ENCODE measurements at places on chromosomes 11 and 22.

DNA sequence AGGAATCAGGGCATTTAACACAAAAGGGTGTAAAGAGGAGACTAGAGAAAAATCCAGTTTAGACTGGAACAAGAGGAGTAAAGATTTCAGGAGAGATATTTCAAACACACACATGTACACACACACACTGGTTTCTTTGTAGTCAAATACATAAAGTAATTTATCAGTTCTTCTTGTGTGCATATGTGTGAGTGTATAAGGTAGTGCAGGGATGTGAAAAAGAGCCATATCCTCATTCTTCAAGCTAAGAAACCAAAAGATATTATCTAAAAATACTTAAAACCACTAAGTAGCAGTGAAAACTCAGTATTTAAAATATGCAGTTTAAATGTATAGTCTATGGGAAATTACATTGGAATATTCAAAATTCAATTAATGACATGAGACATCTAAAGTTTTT is 52.5 kb upstream of the CARD18 start:
- no peak for DNase-seq

DNA sequence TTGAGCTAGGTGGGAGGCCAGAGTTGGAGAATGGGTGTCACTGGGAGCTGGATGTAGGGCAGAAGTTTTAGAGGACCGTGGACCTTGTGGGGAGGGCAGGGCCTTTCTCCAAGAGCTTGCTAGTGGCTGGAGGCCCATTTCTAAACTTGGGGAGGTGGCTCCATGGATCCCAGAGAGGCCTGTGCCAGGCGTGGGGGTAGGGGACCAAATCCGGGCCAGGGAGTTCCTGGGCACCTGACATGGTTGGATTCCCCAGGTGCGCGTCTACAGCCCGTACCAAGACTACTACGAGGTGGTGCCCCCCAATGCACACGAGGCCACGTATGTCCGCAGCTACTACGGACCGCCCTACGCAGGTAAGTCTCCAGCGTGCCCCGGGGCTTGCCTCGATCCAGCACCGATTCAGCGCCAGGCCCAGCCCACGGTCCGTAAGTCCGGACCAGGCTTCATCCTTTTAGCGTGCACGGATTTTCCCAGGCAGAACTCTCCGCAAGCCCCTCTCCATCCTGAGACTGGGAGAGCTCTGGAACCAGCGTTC is 14.2 kb downstream of the PLEKHB1 start:
- DNase-seq = no peak

DNA sequence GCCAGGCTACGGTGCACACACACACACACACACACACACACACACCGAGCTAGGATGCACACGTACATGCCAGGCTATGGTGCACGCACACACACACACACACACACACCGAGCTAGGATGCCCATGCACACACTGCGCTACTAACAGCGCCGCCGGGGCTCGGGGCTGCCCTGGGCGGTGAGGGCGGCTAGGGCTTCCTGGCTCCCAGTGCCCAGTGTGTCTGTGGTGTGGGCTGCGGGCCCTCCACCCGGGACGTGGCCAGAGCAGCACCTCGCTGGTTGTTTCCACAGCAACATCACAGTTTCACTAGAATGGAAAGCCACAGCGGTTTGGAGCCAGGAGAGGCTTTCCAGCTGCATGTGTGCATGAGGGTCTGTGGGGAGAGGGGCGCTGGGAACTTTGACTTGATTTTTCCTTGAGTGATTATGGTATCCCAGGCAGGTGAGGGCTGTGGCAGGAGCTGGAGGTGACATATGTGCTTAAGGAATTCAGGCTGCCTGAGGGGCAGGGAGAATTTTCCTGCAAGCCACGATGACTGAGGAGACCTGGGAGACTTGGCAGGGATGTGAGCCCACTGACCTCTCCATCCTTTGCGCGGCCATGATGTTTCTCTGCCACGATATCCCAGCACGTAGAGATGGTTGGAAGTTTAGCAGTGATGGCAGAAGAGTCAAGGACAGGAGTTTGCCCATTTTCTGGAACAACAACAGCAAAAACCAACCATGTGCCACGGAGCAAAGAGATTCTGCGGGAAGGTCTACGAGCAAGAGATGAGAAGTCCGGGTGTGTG is 195.9 kb downstream of the SNX19 start:
- no peak for DNase-seq

DNA sequence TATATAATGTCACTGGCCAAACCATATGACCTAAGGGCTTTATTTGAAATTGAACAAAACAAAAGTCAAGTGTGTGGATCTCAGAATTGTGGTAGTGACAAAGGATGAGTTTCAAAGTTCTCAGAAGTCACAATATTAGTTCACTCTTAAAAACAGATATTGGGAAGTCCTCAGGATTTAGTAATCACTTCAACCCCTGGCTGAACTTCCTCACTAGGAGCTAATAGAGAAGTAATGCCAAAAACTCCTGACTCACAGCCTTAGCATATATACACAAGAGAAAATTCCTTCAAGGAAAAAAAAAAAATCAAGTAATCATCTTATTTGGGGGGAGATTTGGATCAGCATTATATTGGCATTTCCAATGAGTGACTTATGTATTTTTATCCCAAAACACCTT is 75.6 kb upstream of the APOA1 start:
- no peak for DNase-seq

DNA sequence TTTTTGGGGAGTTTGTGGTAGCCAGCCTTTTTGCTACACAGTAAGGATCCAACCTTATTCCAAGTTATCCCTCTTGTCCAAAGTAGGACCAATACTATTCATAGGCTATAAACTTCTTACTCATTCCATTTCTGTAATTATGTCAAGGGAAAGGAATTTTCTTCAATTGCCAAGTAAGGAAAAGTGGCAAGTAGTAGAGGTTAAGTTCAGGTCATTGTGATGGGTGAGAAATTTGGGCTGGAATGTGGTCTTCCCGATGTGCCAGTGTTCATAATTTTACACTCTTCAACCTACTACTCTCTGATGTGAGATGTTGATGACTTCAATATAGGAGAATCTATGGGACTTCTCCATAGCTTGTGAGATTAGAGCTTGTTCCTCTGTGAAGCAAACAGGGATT is 648.8 kb downstream of the METTL15 start:
- no peak for DNase-seq

DNA sequence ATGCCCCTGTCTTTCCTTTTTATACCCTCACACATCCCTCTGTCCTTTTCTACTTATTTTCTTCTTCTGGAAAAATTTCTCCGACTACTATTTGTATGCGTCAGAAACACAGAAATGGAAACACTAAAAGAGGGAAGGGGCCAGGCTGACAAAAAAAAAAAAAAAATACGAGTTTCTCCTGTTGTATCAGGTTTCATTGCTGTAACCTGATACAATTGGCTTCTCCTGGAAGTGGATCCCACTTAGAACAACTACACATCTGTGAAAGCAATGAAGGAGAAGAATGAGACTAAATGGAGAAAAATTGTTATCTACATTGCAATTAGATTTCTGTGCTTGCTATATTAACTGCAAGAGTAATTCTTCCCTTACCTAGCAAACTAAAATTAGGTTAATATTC is 393.9 kb downstream of the GUCY1A2 start:
- no peak for DNase-seq

- no peak for DNase-seq
These were observed 25.9 kb downstream of the PIWIL4 start for GRCh38 chr11:94593030-94593429.

DNA sequence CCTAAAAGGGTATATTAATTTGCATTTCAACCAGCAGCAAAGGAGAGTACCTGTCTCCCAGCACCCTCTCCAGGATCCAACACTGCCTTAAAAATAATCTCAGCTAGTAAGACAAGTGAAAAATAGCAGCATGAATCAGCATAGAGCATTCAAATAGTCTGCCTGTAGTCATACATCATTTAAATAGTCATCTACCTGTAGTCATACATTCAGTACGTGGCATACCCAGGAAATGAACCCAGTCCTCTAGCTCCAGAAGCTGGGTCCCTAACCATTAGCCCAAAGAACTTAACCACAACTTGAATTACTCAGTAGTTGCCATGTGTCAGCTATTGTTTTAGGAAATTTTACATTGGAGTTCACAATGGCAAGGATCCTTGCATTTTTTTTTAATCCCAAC is 9.3 kb downstream of the TENM4 start:
- DNase-seq = no peak

DNA sequence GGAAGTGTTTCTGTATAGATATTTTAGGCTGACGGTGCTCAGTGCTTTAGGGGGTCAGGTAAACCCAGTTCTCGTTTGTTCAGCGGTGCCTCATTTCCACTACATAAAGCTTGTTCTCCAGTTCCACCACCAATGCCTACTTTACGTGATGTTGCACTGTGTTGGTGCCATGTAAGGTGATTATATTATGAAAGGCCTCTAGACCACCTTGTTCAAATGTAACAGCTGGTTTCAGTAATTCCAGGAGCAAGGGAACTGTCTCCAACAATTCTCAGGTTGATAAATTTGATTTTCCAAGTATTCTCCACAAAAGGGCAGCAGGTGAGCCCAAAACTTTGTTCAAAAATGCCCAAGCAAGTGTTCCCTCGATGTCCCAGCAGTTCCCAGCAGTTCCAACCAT is 83.7 kb upstream of the SEPTIN5 start:
- no peak for DNase-seq

DNA sequence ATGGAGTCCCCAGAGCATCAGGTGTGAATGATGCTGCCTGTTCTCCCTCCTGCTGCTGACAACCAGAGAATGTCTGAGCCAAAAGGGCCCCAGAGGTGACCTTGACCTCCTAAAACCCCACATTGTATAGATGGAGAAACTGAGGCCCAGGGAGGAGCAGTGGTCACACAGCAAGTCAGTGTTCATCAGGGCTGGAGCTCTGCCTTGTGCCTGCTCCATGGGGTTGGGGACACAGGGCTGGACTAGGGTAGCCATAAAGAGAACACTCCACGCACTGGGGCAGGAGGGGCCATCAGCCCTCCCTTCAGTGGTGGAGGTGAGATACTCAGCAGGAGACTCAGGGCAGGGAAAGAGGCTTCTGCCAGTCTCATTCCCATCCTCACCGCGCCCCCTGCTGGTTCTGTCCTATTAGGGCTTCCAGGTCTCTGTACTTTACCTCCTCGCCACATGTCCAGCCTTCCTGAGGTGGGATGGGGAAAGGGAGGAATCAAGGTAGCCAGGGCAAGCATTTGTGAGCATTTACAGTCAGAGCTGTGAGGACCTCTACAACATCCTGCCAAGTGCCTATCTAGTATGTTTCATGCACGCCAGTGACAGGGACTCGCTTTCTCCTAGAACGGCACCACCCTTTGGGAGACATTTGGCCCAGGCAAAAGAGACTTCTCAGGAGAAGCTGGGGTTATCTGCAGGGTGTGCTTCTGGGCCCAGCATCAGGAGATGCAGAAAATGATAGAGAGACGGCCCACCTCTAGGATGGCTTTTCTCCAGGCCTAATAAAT is 43.2 kb downstream of the NEU3 start:
- no peak for DNase-seq

DNA sequence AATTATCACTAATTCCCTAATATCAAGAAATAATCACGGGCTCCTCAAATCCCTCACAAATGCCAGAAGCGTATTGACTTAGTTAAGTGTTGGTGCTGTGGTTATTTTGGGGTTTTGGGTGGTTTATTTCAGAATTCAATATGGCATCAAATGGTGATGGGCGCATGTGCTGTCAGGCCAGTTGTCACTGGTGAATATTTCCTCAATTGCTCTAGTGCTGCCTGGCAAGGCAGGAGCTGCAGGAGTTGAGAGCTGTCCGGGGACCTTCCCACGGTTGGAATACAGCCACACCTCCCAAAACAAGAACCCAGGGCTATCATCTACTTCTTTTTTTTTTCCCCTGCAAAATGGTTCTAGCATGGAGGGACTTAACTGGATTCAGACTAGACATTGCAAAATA is 10.3 kb downstream of the IGLL5 start:
- DNase-seq = no peak

- DNase-seq = no peak
These were observed 176.9 kb downstream of the GRIA4 start for GRCh38 chr11:105786741-105787140.

DNA sequence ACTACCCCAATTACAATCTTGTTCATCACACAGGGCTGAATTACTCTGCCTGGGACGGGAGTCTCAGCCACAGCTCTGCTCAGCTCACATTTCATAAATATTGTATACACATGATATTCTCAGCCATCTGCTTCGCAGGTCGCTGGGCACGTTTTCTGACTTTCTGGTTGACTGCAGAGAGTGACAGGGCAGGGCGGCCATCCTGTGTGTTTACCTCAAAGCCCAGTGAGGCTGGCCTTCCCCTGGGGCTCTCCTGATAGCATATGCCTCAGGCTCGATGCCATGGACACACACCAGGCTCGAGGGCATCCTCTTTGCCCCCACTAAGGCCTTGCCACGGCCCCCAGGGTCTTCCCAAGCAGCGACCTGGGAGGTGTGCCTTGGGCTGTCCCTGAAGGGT is 345.0 kb downstream of the CADM1 start:
- no peak for DNase-seq

GRCh38 chr22:23178512-23179254 is 1.6 kb upstream of the BCR start:
- peak; percentile 33 for DNase-seq

DNA sequence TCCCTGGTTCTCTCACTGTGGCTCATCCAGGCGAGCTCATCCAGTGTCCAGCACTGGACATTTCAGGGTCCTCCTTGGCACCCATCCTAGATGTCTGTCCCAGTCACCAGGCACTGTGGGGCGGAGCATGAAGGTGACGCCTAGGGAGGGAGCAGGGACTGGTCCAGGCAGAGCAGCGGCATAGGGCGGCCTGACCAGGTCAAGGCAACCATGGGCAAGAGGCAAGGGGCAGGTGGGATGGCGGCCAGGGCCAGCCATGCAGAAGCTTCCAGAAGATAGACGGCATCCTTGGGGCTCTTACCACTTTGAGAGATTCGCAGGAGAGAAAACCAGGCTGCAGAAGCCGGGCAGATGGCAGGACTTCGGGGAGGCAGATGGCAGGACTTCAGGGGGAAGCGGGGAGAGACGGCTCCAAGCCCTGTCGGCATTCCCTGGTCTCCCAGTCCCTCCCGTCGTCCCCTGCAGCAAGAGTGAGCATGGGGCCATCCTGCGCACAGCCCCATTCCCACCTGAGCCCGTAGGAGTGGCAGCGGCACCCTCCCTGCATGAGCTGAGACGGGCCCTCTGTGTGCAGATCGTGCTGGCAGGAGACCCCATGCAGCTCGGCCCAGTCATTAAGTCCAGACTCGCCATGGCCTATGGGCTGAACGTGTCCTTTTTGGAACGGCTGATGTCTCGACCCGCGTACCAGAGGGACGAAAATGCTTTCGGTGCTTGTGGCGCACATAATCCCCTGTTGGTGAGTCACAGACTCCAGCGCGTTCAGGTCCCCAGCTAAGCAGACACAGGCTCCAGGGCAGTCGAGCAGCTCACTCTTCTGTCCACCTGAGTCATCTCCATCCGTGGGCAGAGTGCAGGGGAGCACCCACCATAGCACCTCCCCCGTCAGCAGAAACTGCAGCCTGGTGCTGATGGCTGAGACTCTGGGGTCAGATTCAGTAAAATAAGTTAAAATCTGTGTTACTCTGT is 20.1 kb upstream of the PANX2 start:
- no peak for DNase-seq

DNA sequence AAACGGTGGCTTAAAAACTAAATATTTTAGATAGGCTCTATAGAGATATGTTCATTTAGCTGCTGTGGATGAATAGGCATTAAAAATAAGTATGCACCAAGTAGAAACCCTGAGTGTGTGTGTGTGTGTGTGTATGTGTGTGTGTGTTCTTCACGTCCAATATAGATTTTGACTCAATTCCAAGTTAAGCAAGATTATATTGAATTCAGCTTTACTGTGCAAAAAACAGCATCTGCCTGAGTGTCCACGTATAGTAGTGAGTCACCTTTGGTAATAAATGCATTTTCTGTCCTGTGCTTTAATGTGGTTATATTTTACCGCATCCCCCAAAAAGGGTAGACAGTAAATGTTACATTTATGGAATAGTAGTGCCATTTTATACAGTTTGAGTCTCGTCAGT is 71.2 kb downstream of the PDHX start:
- DNase-seq = no peak
